ENCODE measurements at places on chromosomes 5 and 9.
A peak's percentile ranks its signal among the peaks of the same experiment; 100 is the strongest.

GRCh38 chr5:6753851-6754250 is 40.6 kb downstream of the TENT4A start:
- no peak for DNase-seq

DNA sequence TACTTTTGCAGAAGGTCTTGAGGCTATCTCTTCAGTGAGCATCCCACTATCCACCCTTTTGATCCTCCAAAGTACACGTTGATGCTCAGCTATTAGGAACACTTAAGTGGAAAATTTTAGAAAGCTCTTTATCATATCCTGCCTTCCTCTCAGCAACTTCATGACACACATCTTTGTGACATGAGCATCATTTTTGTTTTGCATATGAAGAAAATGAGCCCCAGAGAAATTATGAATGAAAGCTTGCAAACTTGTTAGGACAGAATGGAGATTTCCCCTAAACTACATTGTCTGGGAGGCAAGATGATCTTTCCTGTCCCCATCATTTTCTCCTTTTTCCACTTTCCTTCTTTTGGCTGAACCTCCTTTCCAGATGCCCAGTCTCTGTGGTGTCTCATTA is 239.4 kb upstream of the PIK3R1 start:
- no peak for DNase-seq

GRCh38 chr5:34022121-34022705 is 14.4 kb upstream of the AMACR start:
- no peak for DNase-seq

- DNase-seq, result no peak
These were observed 3.9 kb upstream of the FBXO4 start for GRCh38 chr5:41921166-41921565.

GRCh38 chr5:65037831-65038815 is 269.4 kb downstream of the CWC27 start:
- no peak for DNase-seq

- DNase-seq, result no peak
These were observed 359.2 kb downstream of the PRR16 start for GRCh38 chr5:120823328-120823727.

DNA sequence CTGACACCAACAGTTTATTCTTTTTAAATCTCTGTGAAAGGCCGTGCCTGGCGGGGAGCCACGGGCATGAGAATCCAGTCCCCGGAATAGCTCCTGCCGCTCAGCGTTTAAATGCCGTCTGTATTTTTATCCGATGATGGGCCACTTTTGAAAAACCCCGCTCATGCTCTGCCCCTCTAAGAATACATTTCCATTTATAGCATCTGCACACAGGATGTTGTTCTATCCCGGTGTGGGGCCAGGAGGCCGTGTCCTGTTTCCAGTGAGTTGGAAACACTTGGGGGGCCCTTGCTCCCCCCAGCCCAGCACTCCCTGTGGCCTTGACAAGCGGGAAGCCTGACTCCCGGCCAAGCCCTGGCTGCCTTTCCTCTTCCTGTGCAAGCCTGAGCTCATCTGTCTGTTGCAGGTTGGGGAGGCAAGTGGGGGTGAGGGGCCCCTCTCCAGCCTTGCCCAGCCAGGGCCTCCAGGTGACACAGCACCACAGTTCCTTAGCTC is 39.0 kb downstream of the ERGIC1 start:
- DNase-seq, result no peak

GRCh38 chr5:170760113-170760512 is 23.4 kb upstream of the GABRP start:
- no peak for DNase-seq

GRCh38 chr5:1062761-1063568 is 48.9 kb downstream of the SLC12A7 start:
- no peak for DNase-seq

GRCh38 chr9:2560180-2560579 is 61.4 kb upstream of the VLDLR start:
- no peak for DNase-seq

DNA sequence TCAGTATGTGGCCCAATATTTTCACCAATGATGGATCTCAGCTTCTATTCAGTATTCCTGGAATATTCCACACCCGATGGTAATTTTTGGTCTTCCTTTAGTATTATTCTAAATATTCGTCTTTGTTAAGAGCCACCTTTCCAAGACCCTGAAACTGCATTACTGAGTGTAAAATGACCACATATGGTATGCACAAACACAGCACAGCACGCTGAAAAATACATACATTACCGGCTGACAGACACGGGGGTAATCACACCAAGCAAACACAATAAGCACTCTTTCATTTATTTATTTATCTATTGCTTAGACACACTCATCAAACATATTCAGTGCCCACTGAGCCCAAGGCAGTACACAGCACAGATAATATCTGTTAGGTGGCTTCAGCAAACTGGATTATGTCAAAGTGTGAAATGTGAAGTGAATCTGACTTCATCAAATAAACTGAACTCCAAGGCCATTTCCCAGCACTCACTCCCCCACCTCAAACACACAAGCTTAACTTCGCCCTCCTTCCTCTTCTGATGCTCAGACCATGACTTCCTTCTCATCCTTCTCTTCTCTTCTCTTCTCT is 1637.8 kb upstream of the C9orf72 start:
- DNase-seq, result no peak

GRCh38 chr5:177087398-177088005 is 787 bp downstream of the FGFR4 start:
- DNase-seq, result no peak

DNA sequence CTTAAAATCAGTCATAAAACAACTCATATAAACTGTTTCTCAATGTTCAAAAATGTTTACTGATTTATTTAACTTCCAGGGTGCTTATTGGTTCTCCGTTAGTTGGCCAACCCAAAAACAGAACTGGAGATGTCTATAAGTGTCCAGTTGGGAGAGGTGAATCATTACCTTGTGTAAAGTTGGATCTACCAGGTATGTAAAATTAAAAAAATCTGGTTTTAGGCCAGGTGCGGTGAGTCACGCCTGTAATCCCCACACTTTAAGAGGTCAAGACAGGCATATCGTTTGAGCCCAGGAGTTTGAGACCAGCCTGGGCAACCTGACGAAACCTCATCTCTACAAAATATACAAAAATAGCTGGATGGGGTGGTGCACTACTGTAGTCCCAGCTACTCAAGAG is 73.7 kb downstream of the ITGA1 start:
- DNase-seq, result no peak

DNA sequence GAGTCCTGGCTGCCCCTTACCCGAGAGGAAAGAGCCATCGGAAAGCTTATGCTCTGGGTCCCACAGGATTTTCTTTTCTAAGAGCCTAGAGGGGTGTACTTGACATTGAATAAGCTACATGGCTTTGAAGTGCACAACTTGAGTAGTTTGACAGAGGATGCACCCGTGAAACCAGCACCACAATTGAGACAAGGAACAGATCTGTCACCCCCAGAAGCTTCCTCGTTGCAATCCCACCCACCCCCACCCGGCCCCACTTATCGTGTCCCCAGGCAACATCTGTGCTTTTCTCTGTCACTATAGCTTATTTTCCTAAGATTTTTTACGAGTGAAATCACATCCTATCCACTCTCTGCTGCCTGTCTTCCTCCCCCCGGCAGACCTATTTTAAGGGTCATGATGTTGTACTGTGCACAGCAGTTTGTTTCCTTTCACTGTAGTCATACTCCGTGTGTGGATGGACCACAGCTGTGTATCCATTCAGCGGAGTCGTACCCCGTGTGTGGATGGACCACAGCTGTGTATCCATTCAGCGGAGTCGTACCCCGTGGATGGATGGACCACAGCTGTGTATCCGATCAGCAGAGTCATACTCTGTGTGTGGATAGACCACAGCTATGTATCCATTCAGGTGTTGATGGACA is 8.8 kb upstream of the FCN2 start:
- DNase-seq, result no peak

GRCh38 chr5:60960591-60960990 is 15.6 kb downstream of the NDUFAF2 start:
- no peak for DNase-seq

- DNase-seq, result no peak
These were observed 472.3 kb downstream of the LRRC70 start for GRCh38 chr5:63050916-63051315.

DNA sequence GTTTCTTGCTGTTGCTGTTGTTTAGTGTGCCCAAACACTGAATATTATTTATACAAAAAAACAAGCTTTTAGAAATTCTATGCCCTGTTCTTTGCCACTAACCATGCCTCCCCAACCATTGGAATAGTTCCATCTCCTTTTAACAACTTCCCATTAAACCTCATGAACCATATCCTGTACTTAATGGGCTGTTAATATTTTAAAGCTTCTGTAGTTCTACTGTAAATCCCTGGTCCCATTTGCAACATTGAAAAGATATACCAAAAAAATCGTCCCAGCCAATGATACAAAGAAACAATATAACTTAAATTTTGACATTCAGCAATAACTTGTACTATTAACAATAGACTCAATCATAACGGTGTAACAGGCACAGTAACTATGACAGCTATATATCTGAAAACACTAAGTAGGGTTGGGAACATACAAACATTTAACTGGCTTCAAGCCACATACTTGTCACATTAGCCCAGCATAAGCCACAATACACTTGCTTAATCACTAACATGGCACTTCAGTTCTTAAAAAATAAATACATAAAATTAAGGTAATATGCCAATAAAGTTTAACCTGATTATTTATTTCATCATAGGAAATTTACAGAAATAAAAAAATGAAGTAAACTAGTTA is 86.1 kb downstream of the ADAMTS6 start:
- DNase-seq, result no peak

GRCh38 chr5:3671337-3671736 is 75.7 kb downstream of the IRX1 start:
- DNase-seq, result no peak

- DNase-seq, result no peak
These were observed 342.2 kb downstream of the LRRC70 start for GRCh38 chr5:62920856-62921255.

- no peak for DNase-seq
These were observed 112.4 kb downstream of the ACER2 start for GRCh38 chr9:19521205-19521604.

DNA sequence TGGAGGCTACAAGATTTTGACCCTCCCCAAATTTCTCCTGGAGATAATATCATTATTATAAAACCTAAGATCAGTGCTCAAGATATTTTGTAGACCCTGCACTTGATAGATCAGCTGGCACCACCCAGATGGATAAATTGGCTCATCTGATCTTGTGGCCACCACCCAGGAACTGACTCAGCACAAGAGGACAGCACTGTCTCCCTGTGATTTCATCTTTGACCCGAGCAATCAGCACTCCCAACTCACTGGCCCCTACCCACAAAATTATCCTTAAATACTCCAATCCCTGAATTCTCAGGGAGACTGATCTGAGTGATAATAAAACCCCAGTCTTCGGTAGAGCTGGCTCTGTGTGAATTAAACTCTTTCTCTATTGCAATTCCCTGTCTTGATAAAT is 34.5 kb upstream of the TENT2 start:
- no peak for DNase-seq

DNA sequence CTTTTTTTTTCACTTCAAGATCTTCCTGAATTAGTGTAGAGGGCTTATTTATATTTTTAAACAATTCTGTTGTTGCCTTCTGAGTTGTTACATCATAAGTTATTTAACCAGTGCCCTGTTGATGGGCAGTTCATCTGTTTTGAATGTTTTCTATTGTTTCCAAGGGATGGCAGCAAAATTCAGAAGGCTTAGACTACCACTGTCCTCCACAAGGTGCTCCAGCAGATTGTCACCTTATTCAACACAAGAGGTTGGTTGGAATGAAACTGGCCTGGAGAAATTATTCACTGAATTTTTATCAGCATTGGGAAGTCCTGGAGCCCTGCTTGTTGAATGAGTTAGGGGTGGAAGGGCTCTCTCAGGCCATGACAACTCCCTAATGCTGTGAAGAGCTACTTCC is 1.3 kb upstream of the KLHL9 start:
- DNase-seq, result no peak

DNA sequence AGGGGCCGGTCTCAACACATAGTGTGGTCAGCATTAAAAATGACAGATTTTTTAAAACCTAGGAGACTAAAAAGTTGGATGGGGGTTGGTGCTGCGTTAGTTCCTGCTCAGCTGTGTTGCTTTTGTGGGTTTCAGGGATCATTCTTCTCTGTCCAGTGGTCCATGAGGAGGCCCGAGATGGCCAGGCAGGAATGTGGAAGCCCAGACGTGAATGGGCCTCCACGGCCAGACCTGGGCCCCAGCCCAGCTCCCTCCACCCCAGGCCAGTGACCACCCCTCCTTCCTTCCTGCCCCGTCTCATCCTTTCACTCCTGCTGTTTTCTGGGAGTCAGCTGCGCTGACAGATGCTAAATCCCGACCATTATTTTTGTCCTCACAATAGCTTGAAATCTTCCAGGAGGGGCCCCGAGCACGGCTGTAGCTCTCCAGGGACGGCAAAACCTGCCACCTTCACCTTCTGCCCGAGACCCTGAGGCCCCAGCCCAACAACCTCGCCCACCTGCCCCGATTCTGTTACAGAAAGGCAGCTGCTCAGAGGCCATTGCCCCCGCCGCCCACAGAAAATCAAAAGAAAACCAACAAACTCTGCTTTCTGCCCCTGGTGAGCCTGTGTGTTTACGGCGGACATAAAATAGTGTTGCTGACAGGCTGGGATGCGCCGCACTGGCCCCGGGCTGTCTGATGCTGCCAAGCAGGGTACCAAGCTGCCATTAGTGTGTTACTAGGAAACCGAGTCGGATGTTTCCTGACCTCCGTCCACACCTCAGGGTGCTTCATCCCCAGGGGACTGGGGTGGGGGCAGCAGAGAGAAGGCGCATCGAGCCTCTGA is 83.7 kb upstream of the SARDH start:
- no peak for DNase-seq

DNA sequence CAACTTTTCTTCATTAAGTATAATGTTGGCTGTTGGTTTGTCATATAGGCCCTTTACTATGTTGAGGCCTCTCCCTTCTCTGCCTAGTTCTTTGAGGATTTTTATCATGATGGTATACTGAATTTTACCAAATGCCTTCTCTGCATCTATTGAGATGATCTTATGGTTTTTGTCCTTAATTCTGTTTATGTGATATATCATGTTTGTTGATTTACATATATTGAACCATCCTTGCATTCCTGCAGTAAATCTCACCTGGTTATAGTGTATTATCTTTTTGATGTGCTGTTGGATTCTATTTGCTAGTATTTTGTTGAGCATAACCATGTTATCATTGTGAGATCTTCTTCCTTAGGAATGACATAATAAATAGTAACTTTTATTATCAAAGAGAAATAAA is 362.9 kb downstream of the CCDC171 start:
- no peak for DNase-seq

DNA sequence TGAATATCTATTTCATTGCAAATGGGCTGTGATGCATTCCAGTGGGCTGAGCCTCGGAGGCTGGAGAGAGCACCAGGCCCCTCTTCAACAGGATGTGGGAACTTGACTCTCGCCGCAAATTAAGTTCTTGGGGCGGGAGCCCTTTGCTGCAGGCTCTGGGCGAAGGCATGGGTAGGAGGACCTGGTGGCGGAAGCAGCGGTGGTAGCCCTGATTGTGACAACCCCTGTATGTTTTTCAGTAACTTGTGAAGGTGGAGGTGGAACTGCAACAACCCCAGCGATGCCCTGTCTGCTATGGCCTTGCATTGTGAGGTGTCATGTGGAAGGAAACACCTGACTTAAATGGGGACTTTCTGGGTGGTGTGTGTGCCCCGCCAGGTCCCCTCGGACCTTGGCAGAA is 9.4 kb downstream of the FYB1 start:
- DNase-seq, result peak; percentile 84
